H9 (cell line): ENCODE measurements at places on chromosomes 2 and 18. TPM values are rescaled to one million over a fixed set of nuclear protein-coding genes. Genes with fewer than 3 reads are reported as not detected.

The CNDP1 gene
- 0.29 TPM in 1 of 2 replicates, not detected in the other for total RNA-seq

The MROH2A gene
- total RNA-seq = not detected in 2 replicates

The SLC30A3 gene
- 2.5 and 3.4 TPM in 2 replicates for total RNA-seq

The LRATD1 gene
- total RNA-seq = 0.31 and 0.39 TPM in 2 replicates

The RAB6C gene
- not detected in 2 replicates for total RNA-seq

The TCF23 gene
- total RNA-seq = not detected in 2 replicates

The DSC2 gene
- total RNA-seq = 24.9 and 26.1 TPM in 2 replicates

GRCh38 chr18:43393174-43393573, 115.9 kb upstream of the SYT4 start:
- no peaks in the 10 kb centered on the region for H3K4me1 ChIP-seq
- no peaks in the 10 kb centered on the region for H3K27me3 ChIP-seq
- DNase-seq = no peak
- no peak overlapping the region for H3K4me3 ChIP-seq

DNA sequence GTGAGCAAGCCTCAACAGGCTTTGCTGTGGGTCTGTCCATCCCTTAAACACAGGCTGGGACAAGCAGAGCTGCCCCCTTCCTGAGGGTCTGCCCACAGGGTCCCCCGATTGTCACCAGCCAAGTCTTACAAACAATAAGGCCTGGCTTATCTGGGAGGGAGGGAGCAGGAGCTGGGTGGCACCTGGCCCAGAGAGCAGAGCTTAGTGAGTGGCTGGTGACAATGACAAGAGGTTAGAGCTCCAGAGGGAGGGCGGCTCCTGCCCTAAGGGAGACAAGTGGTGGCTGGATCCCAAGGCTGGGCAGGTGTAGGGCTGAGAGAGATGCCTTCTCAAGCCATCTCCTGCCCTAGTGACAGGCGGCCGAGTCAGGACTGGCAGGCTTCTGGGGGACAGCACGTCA, 125.5 kb downstream of the KLHL29 start:
- DNase-seq = no peak
- no peak overlapping the region for H3K4me3 ChIP-seq
- H3K36me3 ChIP-seq = no peaks in the 10 kb centered on the region
- no peak overlapping the region for H3K27ac ChIP-seq

DNA sequence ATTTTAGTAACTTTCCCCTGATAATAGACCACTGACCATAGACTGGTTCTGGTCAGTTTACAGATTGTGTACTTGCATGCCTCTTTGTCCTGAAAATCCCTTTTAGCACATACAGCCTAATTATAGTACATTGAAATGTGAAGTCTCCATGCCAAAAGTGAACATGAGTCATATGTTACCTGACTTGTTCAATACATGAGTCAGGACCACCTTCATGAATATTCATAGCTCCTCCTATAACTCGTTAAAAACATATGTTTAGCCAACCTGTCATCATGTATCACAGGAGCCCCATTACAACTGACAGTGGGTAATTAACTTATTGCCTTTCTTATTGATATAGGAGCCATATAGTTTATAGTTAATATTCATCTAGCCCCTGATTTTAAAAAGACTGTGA, 78.6 kb downstream of the SH3YL1 start:
- H3K27me3 ChIP-seq = no peaks in the 10 kb centered on the region
- no peaks in the 10 kb centered on the region for H3K4me1 ChIP-seq
- no peak overlapping the region for H3K27ac ChIP-seq
- DNase-seq = no peak
- H3K4me3 ChIP-seq = no peak overlapping the region
- H3K36me3 ChIP-seq = peaks cover 54% of the 10 kb centered on the region

- no peak overlapping the region for H3K27ac ChIP-seq
- H3K36me3 ChIP-seq = peaks cover 31% of the 10 kb centered on the region
- no peaks in the 10 kb centered on the region; the same call in 1 of the 2 replicates for H3K4me1 ChIP-seq
Measured at GRCh38 chr2:185583058-185583816, 155.4 kb upstream of the FSIP2 start.

DNA sequence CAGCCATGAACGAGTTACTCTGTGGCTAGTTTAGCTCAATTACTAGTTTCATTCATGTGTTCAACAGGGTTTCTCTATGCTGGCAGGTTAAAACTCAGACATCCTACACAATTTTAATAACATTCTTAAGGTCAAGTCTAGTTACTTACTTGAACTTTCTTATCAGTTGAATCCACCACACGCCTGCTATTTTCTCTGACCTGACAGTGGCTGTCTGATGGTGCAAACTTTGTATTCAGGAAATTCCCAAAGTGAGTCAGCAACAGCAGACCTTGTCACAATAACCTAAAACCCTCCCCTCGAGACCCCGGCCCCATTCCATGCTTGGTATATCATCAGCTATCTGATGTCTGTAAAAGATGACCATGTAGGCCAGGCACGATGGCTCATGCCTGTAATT, 20.8 kb upstream of the CIDEA start:
- H3K4me3 ChIP-seq = no peak overlapping the region
- no peaks in the 10 kb centered on the region for H3K27me3 ChIP-seq
- no peak for DNase-seq
- no peaks in the 10 kb centered on the region for H3K4me1 ChIP-seq
- H3K36me3 ChIP-seq = no peaks in the 10 kb centered on the region
- H3K27ac ChIP-seq = no peak overlapping the region

DNA sequence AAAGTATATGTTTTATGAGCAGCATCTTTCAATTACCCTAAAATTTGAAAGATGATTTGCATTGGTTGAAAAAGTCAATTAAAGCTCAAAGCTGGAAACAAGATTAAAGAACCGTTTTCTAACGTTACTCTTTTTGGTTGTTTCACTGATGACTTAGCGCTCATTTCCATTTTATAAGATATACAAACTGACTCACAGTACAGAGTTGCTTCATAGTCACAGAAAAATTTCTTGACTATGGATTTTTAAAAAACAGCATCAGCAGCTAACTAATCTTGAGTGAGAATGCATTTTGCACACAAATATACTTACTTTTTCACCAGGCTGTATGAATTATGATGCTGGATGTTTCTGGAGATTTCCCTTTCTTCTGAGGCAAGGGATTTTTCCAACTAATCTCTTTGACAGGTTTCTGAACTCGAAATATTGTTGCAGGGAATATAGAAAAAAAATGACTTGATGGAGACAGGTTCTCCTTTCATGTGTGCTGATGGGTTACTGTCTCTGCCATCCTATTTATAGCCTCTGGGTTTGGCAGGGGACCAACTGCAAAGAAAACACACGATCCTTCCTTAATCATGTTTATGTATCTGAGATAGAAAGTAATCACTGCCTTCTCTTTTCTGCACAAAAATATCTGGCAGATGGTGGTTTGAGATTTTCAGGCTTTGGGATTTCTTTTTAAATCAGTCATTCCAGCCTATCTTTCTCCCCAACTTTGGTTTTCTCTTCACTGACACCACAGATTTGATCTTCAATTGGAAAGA, 129.4 kb upstream of the DAPL1 start:
- DNase-seq = no peak
- H3K36me3 ChIP-seq = peaks cover 46% of the 10 kb centered on the region
- H3K4me3 ChIP-seq = no peak overlapping the region
- no peaks in the 10 kb centered on the region for H3K4me1 ChIP-seq

DNA sequence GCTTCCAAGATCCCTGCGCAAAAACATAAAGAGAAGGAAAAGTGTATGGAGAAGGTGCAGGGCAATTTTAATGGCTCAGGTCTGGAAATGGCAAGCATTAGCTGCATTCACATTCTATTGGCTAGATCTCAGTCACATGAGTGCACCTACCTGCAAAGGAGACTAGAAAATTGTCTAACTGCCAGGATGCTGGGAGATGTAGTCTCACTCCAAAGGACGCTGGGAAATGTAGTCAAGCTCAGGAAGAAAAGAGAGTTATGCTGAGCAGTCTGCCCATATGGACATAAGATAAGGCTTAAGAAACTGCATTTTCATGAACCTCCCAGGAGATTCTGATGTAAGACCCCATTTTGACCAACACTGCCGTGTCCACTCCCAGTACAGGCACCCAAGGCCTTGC, 9.5 kb upstream of the KLHL29 start:
- no peak overlapping the region for H3K4me3 ChIP-seq
- no peak for DNase-seq
- no peaks in the 10 kb centered on the region for H3K36me3 ChIP-seq
- H3K27ac ChIP-seq = no peak overlapping the region

DNA sequence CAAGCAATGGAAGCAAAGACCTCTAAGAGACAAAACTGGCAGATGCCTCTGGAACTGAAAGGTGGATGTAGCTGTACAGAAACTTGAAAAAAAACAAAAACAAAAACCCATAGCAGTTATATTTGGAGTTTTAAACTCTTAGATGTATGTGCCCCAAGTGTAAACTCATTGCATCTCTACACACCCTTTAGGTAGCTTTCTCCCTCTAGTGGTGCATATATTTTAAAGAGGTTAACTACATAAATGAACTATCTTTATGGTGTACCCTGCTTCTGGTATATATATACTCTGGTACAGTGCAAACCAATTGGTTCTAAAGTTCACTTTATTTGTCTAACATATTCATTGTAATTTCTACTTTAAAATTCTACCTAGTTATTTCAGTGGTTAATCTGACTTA, 518.2 kb downstream of the NRXN1 start:
- H3K27ac ChIP-seq = no peak overlapping the region
- DNase-seq = no peak
- H3K4me3 ChIP-seq = no peak overlapping the region
- no peaks in the 10 kb centered on the region for H3K27me3 ChIP-seq
- no peaks in the 10 kb centered on the region; the same call in 1 of the 2 replicates for H3K4me1 ChIP-seq
- H3K36me3 ChIP-seq = no peaks in the 10 kb centered on the region

- no peak overlapping the region for H3K4me3 ChIP-seq
- no peak for DNase-seq
- peaks cover 17% of the 10 kb centered on the region for H3K36me3 ChIP-seq
- H3K4me1 ChIP-seq = no peaks in the 10 kb centered on the region
Measured at GRCh38 chr2:219820767-219821166, 193.3 kb downstream of the SLC4A3 start.

- H3K4me1 ChIP-seq = peaks cover 16% of the 10 kb centered on the region; the same call in 1 of the 2 replicates
- H3K4me3 ChIP-seq = no peak overlapping the region
- no peak for DNase-seq
Measured at GRCh38 chr2:172376505-172377125, 50.8 kb upstream of the ITGA6 start.

GRCh38 chr18:4181086-4181485, 274.0 kb downstream of the DLGAP1 start:
- no peak overlapping the region for H3K4me3 ChIP-seq
- H3K36me3 ChIP-seq = peaks cover 8% of the 10 kb centered on the region
- no peaks in the 10 kb centered on the region; the same call in 1 of the 2 replicates for H3K4me1 ChIP-seq
- H3K27ac ChIP-seq = no peak overlapping the region
- DNase-seq = no peak

- no peaks in the 10 kb centered on the region for H3K27me3 ChIP-seq
- H3K4me3 ChIP-seq = no peak overlapping the region
- no peak overlapping the region for H3K27ac ChIP-seq
- DNase-seq = no peak
Measured at GRCh38 chr18:47981320-47981719, 50.9 kb upstream of the SMAD2 start.
